Activated naive CD8-positive, alpha-beta T cell treated with anti-CD3 and anti-CD28 coated beads for 36 hours (primary cell): ENCODE measurements at places on chromosomes 6 and 20.

GRCh38 chr6:112752791-112753190, 405.7 kb downstream of the RFPL4B start:
- DNase-seq = no peak

DNA sequence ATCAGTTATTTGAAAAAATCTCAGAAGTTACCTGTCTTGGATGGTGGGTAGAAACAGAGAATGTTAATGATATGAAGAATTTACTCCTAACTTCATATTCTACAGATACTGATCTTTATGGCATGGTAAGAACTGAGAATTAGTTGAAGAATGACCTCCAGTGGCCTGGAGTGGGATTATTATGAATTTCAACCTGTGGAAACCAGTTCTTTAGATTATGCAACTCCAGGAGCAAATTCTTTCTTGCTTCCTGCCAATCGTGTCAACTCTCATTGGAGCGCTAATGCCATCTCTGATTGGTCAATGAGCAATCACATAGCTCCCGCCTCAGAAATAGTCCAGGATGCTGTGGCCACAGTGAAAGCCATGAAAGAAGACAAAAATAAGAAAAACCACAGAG, 40.6 kb downstream of the LYRM2 start:
- DNase-seq = no peak

GRCh38 chr6:34359418-34360158, 32.9 kb downstream of the NUDT3 start:
- DNase-seq = no peak

DNA sequence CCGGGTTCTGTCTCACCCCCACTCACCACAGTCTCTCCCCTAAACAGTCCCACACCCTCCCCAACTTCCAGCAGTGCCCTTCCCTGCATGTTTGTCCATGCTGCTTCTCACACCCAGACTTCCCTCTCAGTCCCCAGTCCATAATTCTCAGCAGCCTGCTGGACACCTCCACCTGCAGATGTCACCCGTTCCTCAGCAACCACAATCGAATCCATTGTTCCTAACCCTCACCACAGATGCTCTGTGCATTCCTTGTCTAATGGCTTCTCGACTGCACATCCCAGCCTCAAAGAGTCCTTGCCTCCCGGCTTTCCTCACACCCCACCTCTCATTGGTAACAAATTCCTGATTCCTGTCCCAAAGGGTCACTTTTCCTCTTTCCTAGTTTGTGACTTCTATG, 55.6 kb downstream of the GOPC start:
- no peak for DNase-seq

- DNase-seq = no peak
Observed at GRCh38 chr6:86526238-86526637, 411.1 kb upstream of the HTR1E start.

DNA sequence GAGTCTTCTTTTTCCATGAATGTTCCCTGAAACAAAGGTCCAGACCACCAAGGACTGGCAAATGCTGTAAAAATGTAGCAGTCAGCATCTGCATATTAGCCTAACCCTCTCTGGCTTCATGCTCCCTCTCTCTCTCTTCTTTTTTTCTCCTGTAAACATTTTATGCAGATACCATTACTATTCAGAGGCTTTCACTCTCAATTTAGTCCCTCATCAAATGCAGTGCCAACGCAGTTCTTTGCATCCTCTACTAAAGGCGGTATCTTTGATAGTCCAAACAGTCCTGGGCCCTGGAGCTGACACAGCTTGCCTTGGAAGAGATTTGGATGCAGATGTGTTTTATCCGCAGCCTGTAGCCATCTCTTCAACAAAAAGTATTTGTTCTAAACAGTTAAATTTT, 167.1 kb upstream of the MMS22L start:
- DNase-seq = no peak

GRCh38 chr20:11143481-11143880, 469.7 kb upstream of the JAG1 start:
- no peak for DNase-seq

GRCh38 chr20:49147296-49147695, 40.8 kb downstream of the STAU1 start:
- no peak for DNase-seq

- no peak for DNase-seq
Observed at GRCh38 chr6:46684771-46685170, 2.9 kb upstream of the TDRD6 start.

DNA sequence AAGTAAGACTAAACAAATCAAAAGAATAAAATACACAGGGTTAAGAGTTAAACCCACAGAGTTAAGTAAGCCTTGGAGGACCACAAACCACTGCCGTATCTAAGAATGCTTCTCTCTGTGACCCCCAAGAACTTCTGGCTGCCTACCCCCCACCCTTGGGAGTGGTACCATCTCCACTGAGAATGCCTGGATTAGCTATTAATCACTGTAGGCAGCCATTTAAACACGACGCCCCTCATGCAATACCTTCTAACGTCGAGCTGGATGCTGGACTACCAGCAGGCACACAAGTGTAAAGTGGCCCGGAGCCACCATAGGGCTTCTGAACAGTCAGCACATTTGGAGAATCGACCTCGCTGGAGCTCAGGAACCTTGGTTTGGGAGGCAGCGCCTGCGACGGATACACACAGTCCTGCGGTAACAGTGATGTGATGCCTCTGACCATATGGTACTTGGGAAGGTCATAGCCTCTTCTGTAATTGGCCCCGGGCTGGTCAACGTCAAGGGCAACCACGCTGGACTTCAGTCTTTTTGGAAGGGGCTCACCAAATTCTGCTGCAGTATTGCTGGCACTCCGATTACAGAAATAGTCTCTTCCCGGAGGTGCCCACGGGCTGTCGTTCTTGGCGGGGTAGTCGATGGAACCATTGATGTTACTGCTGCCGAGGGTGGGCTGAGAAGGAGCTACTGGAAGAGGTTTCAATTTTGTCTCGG, 18.0 kb downstream of the ZNF217 start:
- no peak for DNase-seq

GRCh38 chr20:31707994-31708735, 14.5 kb downstream of the BCL2L1 start:
- no peak for DNase-seq

DNA sequence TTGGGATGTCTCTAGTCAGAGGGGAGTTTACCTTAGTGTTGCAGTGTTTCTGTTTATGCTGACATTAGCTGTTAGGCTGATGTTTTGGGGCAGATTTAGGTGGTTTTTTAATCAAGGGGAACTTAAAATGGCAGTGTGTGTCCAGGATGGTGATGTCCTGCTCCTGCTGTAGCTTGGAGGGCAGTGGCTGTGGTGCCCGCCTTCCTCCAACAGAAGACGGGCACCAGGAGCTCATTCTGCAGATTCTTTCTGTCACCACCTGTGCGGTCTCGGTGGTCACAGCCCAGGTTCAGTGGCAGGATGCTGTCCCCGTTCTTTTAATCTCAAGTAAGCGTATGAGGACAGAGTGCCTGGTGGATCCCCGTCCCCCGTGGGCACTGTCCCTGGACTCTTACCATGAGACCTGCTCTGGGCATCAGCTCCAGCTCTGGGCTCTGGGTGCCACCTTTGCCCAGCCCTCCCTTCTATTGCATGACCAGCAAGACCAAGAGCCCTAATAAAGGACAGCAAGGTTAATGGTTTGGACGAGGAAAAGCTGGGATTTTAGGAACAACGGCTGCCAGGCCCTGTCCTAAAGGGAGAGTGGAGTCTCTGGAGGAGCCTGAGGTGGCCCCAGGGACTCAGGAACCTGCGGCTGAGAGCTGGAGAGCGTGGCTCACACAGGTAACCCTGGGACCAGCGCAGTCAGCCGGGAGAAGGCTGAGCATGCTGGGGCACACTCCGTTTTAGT, 217.3 kb downstream of the ERMARD start:
- DNase-seq = no peak

DNA sequence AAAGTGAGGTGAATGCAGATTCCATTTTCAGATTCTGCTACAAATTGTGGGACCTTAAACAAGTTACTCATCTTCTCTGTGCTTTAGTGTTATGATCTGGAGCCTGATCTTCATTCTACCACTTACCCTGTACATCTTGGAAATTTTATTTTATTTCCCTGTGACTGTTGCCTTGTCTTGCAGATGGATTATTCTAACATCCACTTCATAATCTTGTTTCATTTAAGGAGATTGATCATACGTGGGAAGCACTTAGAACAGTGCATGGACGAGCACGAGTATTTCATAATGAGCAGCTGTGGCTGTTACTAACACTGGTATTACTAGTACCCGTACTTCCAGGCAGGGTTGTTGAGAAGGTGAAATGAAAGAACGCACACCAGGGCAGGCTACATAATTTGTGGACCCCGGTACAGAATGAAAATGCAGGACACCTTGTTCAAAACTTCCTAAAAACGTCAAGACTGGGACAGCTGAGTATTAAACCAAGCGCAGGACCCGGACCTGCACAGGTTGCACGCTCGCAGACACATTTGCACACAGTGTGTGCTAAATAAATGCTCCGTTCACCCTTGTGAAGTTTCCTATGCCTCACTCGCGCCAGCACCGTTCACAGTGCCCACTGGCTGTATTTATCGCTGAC, 535 bp upstream of the CCDC170 start:
- no peak for DNase-seq

GRCh38 chr6:151461673-151462072, 9.7 kb upstream of the RMND1 start:
- DNase-seq = no peak

- no peak for DNase-seq
Observed at GRCh38 chr6:5998711-5999687, 7.7 kb downstream of the NRN1 start.

DNA sequence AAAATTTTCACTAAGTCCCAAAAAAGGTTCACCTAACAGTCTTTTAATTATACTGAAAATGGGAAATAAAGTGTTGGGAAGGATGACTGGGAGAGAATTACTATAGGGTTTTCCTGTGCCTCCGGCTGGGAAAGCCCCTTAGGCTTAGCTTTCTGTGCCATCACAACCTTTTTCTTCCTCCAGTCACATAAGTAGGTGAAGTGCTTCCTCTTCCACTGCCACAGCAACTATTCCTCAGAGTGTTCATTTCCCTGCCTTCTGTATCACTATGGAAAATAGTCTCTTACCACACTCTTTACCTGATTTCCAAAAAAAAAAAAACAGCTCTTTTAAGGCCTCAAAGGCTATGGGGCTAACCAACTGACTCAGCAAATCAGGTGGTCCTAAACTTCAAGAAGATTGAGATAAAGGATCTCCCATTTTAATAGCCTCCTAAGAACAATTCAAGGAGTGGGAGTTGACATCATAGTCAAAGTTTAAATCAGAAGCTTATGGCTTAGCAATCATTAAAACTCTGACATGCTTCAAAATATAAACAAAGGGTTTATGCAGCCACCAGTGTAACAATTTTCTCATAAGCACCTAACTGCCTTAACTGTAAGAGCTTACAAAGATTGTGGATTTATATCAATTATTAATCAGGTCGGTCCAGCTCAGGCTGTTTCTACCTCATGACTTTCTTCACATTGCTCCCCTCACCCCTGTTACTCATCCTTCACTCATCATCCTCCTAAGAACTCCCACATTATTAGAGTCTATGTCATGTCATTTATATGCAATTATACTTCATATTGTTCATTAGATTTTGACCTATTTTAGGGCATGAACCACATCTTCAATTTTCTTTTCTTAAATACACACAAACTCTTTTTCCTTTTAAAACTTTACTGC, 95.3 kb downstream of the RNGTT start:
- no peak for DNase-seq

GRCh38 chr6:56789879-56790278, 147.2 kb upstream of the DST start:
- no peak for DNase-seq

DNA sequence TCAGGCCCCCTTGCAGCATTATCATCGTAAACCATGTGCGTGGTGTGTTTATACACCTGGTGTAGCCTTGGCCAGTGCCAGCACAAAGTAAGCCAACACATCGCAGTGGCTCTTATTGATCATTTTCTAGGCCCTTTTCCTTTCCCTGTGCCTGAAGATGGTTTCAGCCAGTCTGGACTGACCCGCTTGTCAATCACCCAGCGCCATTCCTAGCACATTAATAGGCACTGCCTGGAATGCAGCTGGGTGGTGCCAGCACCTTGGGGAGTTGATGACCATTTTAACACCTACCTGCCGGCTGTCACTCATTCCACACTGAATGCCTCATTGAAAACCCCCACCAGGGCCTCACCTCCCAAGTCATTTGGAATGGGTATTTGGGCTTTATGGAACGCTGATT, 4.9 kb upstream of the UQCC2 start:
- DNase-seq = no peak

DNA sequence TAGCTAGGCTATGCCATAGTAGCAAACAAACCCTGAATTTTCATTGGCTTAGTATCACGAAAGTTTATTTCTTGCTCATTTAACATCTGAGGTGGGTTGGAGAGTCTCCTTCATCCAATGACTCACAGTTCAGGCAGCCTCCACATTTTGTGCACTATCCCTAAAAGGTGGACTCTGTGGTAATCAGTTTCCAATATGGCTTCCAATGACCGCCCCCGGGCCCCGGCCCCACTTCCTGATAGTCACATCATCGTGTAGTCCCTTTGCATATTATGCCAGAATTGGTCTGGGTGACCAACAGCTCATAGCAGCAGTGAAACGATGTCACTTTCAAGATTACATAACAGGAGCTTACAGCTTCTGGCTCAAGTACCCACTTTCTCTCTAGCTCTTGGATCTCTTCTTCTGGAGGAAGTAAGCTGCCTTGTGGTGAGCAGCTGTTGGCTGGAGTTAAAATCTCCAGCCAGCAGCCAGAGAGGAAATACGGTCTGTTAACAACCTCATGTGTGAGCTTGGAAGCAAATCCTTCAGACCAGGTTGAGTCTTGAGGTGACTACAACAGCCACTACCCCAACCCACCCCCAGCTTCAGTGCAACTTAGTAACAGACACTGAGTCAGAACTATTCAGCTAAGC, 7.8 kb downstream of the HCRTR2 start:
- no peak for DNase-seq

DNA sequence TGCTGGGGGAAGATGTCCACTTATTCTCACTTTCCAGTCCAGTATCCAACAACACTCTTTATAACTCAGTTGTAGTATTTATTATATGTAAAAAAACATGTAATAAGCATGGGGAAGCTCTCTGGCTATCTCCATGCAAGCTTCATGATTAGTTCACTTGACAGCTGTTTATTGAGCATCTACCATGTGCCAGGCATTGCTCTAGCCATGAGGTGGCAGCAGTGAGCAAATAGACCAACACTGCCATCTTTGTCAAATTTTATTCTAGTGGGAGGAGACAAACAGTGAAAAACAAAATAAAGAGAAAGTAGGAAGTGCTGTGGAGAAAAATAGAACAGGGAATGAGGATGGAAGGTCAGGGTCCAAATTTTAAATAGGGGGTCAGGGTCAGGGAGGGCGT, 131.8 kb downstream of the CFAP61 start:
- no peak for DNase-seq
